CMK (cell line): ENCODE measurements at places on chromosomes 4 and X.

GRCh38 chr4:39046249-39046648 lies 14.0 kb upstream of the TMEM156 start:
- no peak for DNase-seq

- no peak for DNase-seq
Observed at GRCh38 chr4:31647786-31648185, 927.6 kb downstream of the PCDH7 start.

DNA sequence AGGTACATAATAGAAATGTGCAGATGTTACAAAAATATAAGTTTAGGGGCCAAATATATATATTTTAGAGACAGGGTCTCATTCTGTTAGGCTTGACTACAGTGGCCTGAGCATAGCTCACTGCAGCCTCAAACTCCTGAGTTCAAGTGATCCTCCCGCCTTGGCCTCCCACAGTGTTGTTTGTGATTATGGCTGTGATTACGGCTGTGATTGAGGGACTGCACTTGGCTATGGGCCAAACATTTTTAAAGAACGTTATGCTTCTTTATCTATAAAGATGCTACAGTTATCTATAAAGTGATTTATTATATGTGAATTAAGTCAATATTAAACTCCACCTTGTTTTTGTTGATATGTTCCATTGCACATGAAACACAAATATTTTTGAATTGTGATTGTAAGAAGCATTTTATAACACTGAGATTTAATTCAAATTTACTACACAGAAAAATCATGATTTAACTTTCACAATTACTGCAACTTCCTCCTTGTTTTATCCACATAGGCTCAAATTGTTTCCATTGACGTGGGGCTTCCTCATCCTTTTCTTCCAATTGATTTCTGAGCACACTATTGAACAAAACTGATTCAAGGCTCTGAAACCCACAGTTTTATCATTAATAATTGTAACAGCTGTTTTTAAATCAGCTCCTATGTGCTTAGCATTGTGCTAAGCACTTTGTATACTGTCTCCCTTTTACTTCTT lies 68.4 kb upstream of the BMPR1B start:
- no peak for DNase-seq

- no peak for DNase-seq
Observed at GRCh38 chr4:45079616-45080015, 353.3 kb upstream of the GNPDA2 start.

- no peak for DNase-seq
Observed at GRCh38 chr4:146450524-146450923, 71.2 kb downstream of the SLC10A7 start.
